GM12892 (cell line): ENCODE measurements at places on chromosomes 4 and X.

GRCh38 chr4:10184041-10184440 is 67.4 kb upstream of the WDR1 start:
- no peak for DNase-seq

- no peak for DNase-seq
Observed at GRCh38 chr4:119097282-119097900, 38.2 kb upstream of the MYOZ2 start.

GRCh38 chrX:109578916-109579315 is 42.3 kb downstream of the NXT2 start:
- no peak for DNase-seq

DNA sequence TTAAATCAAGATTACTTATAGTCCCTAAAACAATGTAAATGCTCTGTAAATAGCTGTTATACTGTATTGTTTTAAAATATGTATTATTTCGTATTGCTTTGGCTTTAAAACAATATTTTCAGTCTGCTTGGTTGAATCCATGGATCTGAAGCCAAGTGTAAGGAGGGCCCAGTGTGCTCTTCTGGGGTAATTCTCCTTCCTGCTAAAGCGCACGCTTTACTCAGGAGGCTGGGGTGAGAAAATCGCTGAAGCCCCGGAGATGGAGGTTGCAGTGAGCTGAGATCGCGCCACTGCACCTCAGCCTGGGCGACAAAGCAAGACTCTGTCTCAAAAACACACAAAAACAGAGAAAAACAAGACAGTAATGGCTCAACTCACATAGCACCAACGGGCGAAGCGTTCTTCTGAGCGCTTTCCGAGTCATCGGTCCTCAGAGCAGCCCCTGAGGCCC is 391 bp upstream of the IDUA start:
- no peak for DNase-seq

DNA sequence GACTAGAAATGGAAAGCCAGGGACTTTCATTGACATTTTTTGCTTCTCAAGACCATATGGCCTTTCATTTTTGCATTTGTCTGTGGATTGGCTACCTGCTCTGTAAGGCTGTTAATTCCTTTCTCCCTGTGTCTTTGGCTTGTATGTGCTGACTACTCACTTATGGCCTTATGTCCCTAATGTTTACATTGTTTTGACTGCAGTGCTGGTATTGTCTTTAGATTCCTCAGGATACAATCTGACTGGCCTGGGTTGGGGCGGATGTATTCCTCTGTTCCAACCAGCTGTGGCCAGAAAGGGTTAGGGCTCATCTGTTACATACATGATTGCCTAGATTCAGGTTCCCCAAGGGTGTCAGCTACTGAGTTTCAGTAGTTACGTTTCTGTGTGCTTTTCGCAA is 108.1 kb downstream of the RAPGEF2 start:
- DNase-seq = no peak

GRCh38 chrX:54540289-54540688 is 10.3 kb downstream of the GNL3L start:
- no peak for DNase-seq

DNA sequence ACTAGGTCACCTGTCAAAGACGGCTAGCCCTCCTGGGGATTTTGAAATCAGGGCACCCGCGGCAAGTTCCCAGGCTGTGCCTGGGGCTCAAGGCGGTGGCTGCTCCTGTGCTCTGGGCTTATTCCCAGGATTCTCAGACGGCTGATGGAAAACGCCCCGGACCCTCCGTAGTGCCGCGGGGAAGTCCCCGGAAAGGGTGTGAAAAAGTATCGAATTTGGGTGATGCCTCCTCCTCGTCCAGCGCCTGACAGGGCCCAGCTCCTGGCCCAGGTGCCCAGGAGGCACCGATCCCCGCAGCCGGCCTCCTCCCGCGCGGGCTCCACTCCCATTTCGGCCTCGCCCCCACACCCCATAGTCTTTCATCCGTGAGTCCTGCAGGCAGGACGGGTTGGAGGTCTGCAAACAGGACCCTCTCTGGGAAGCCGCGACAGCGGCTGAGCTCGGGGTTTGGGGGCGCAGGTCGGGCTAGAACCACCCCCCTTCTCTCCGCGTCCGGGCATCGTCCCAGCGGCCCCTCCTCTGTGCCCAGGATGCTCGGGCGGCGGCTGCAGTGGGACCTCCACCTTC is 1.1 kb upstream of the NSG1 start:
- no peak for DNase-seq

DNA sequence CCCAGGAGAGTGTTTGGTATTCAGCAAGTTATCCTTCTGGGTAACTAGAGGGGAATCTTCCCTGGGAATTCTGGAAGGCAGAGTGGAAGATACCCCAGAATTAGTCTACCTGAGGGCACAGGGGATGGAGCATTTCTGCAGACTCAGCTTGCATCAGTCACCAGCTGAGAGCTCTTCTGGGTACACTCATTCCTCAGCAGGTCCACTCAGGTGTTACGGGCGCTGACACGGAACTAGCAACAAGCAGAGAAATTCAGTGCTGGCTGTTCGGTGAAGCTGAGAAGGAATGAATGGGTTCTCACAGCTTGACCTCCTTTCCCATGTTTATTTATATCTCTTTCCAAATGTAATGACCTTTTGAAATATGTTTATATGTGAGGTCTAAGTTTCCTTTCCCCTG is 106.0 kb upstream of the PNPLA4 start:
- no peak for DNase-seq

DNA sequence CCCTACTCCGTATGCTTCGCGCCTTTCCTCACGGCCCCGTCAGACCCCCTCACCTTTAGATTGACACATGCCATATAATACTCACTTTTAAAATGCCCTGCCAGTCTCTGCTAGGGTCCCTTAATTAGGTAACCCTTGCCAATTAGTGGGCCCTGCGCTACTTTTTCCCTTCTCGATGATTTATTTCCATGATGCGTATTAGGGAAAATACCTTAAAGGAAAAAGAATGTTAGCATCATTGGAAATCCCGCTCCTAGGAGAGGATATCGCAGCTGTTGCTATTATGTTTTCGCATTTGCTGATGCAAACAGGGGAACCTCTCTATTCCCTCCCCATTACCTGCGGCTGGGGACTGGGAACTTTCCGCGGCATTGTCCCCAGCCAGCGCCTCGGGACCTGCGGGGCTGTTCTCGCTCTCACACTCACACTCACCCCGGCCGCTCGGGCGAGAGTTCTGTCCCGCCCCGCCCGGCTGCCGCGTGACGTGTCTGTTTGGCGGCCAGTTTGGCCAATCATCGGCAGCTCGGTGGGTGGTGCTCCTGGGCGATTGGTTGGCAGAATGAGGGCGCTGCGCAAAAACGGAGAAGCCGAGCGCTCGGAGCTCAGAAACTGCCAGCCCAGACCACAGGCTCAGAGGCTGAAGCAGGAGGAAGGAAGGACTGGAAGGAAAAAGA is at the start of gene PCDH10:
Gene PCDH10 (plus strand): TSS at position 605 of the 674 bp plus-strand sequence. CDS start 847 bp downstream, outside the sequence.
- DNase-seq = no peak

DNA sequence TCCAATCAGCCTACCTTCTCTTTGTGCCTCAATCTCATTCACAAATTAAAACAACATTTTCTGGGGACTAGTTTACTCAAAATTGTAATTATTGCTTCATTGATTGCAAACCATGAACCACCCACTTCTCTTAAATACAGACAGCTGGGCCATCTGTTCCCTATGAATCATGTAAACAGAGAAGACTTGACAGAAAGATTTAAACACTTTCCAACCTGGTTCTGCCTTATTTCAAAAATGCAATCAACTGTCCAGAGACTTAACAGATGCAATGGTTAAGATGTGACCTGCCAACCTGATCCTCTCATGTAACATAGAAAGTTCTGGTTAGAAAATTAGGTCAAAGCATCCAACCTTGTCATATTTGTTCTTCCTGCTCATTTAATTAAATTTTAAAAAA is 20.8 kb upstream of the SERTM2 start:
- no peak for DNase-seq

DNA sequence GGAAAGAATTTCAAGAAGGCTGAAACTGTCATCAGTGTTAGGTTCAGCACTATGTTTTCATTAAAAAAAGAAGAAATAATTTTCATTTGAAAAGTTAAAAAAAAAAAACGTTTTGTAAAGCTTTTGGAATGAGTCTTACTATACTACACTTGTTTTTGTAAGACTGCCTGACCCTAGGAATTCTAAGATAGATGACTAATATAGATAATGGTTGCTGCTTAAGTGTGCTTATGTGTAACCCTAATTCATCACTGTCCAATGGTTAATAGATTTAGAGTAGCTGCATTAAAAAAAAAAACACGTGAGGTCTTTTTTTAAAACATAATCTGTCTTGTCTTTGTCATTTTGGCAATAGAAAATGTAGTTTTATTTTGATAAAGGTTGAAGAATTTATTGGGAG is 323.2 kb downstream of the IL1RAPL1 start:
- no peak for DNase-seq

DNA sequence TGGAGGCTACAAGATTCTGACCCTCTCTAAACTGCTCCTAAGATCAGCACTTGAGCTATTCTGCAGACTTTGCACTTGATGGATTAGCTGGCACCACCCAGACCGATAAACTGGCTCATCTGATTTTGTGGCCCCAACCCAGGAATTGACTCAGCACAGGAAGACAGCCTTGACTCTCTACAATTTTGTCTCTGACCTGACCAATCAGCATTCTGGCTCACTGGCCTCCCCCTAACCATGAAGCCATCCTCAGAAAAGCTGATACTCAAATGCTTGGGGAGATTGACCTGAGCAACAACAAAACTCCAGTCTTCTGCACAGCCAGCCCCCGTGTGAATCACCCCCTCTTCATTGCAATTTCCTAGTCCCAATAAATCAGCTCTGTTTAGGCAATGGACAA is 195.4 kb upstream of the PPP1R2C start:
- no peak for DNase-seq

GRCh38 chr4:8152090-8152864 is 6.3 kb downstream of the ABLIM2 start:
- DNase-seq = no peak

- no peak for DNase-seq
Observed at GRCh38 chrX:134883137-134883700, 107.6 kb upstream of the SMIM10 start.

DNA sequence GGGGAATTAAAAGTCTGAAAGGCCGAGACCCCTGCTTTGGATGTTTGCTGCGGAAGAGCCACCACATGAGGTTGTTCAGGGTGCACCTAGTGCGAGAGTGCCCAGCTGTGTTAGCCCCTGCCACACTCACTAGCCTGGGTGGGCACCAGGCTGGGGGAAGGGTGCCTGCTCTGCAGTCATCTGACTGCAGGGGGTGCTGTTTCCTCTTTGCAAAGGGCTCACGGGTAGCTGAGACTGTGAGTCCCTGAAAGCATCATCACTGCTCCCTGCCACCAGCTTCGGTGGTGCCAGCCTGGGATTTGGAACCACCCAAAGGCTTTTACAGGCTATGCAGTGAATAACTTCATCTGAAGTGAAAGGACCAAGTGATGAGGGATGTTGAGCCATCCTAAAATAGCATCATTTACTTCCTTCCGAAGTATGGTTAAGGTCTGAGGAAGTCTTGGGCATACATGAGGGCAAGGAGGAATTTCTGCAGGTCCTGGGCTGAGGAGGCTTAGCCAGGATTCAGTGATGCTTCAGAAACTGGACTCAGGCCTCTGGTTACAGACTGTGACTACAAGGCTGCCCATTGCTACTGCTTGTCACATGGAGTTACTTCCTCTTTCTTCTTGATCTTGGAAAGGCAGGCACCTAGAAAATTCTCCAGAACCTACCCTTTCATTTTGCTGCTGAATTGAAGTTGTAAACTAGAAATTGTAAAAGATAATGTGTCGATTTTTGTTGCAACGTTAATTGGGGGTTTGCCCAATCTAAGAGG is 293.2 kb upstream of the PRPS2 start:
- DNase-seq = peak; percentile 6

GRCh38 chr4:92362028-92362427 is 58.3 kb downstream of the GRID2 start:
- DNase-seq = no peak

- no peak for DNase-seq
Observed at GRCh38 chr4:40240040-40240653, 43.3 kb downstream of the RHOH start.

DNA sequence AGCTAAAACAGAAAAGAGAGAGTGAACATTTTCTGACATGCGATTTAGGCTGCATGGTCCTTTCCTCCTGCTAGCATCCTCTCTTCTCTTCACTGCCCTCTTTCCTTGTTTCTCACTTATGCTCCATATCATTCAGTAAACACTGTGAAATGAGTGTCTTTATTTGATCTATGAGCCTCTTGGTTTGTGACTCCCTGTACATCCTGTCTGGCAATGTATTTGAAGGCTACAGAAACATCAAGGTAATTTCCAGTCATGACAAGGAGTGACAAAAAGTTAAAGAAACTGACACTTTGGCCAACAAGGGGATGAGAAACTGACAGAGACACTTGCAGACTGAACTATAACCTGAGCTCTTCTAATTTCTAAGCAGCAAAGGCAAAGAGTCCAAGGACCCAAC is 8.7 kb downstream of the FTHL17 start:
- DNase-seq = no peak

GRCh38 chrX:43969504-43970501 is 3.4 kb downstream of the NDP start:
- no peak for DNase-seq

GRCh38 chr4:5477613-5478012 is 230.7 kb downstream of the EVC2 start:
- no peak for DNase-seq

DNA sequence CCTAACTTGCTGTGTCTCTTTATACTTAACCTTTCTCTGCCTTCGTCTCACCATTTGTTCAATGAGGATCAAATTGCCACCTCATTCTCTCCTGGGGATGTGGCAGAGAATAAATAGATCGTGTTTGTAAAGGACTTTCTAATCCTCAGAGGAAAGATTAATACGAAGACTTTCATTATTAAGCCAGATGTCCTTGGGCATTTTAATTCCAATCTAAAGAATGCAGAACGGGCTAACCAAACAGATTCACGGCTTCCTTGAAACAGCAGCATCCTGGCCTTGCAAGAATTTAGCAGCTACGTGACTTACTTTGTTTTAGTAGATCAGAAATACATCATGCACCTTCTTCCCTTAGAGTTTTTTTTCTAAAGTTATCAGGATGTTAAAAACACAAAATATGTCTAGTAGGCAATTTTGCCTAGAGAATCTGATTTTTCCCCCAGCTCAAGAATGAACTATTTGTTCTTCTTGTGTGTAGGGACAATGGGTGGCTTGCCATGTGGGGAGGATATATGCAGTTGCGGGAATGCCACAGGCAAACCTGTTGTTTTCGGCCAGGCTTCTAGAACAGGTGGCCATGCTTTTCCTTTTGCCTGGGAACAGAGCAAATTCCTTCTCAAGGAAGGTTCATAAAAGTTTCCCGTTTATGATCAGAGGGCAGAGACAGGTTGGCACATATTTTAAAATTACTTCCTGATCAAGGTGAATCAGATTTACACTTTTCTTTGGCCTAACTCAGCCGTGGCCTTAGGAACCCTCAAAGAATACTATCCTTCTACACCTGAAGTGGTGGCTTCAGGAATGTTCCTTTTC is 3.0 kb downstream of the MID1 start:
- DNase-seq = no peak

GRCh38 chr4:163588532-163588931 is 94.0 kb downstream of the TMA16 start:
- DNase-seq = no peak

DNA sequence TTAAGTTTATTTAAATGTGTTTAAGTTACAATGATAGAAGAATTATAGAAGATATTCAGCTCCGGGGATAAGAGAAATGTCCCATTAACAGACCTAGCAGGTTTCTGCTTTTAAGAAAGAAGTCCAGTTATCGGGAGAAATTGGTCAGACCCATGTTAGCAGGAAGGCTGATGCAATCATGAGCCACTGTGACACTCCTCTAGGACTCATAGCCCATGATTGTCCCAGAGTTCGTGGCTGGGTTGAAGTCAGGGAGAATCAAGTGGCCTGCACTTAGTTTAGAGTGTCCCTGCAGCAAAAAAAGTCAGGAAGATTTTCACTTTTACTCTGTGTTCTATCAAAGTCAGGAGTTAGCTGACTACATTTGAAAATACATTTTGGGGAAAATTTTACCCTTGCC is 72.0 kb downstream of the TMEM144 start:
- DNase-seq = no peak
